Body of pancreas (tissue), 4 donors: ENCODE measurements at places on chromosomes 12 and 14. TPM values are rescaled to one million over a fixed set of nuclear protein-coding genes. Genes with fewer than 3 reads are reported as not detected.
A peak's percentile ranks its signal among the peaks of the same experiment; 100 is the strongest.

- peak; percentile 24 for DNase-seq
Measured at GRCh38 chr14:91835197-91835919, 32.0 kb downstream of the TC2N start.

SLCO1B1 gene
- not detected for total RNA-seq

DNA sequence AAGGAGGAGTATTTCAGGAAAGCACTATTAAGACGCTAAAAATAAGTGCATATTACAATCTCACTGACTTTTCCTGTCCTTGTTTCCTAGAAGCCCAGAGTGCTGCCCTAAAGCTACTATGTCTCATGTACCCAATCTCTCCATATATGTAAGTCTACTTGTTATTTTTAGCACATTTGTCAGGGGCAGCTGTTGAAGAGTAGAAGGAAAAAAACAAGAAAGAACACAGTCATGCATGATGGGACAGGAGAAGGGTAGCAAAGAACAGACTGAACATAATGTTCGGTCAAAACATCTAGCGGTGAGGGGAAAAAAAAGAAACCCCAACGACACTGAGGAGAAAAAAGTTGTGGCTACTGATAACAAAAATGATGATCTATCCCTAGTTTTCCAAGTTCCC lies 14.3 kb downstream of the YBX3 start:
- no peak for DNase-seq

GRCh38 chr14:28298156-28298555 lies 468.4 kb upstream of the FOXG1 start:
- no peak for DNase-seq

GRCh38 chr12:20477672-20478071 lies 109.3 kb downstream of the PDE3A start:
- DNase-seq = no peak

- DNase-seq = no peak
Measured at GRCh38 chr14:83173687-83174086, 1640.0 kb upstream of the SEL1L start.

GRCh38 chr12:30870491-30871265 lies 55.9 kb upstream of the TSPAN11 start:
- DNase-seq = no peak

DNA sequence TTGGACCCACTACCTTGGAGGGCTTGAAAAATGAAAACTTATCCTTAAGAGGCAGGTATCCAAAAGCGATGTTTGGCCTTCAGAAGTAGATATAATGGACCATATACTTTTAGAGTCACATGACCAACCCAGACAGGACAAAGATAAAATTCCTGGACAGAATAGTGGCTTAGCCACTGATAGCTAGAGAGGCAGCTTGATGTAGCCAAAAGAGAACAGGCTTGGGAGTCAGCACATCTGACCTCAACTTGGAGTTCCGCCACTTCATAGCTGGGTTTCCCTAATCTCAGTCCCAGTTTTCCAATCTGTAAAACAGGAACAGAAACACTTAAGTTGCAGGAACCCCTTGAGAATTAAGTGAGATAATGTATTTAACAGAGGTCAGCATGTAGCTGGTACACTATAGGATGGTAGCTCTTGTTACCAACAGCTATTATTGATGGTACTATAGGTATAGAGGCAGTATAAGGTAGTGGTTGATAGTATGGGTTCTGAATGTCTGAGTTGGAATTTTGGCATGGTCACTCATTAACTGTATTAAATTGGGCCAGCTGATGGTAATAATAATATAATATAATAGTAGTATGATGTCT lies 63.2 kb upstream of the USP44 start:
- DNase-seq = peak; percentile 45

- peak; percentile 90 for DNase-seq
Measured at GRCh38 chr12:53757101-53757770, 5.5 kb upstream of the CISTR start.

NOVA1 gene
- 6.9 TPM for total RNA-seq
